Umbilical cord (tissue), 2 donors: ENCODE measurements at places on chromosomes 2 and 18.

DNA sequence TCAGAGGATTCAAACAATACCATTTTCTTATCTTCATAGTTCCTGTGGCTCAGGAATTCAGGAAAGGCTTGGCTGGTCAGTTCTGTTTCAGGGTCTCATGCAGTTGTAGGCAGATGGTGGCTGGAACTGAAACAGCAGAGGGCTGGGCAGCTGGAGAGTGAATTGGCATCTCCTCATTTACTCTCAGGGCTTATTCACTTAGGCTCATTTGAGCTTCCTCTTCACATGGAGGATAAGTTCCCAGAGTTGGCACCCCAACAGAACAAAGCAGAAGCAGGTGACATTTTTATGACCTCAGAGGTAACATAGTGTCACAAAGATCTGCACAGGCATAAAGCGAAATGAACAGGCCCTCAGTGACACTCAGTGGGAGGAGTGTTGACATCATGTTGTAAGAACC lies 66.1 kb downstream of the RBBP8 start:
- DNase-seq: no peak

- no peak for DNase-seq
These were observed 6.9 kb downstream of the AMER3 start for GRCh38 chr2:130762031-130762909.

GRCh38 chr2:73081181-73081671 lies 9.7 kb upstream of the SFXN5 start:
- DNase-seq: no peak

DNA sequence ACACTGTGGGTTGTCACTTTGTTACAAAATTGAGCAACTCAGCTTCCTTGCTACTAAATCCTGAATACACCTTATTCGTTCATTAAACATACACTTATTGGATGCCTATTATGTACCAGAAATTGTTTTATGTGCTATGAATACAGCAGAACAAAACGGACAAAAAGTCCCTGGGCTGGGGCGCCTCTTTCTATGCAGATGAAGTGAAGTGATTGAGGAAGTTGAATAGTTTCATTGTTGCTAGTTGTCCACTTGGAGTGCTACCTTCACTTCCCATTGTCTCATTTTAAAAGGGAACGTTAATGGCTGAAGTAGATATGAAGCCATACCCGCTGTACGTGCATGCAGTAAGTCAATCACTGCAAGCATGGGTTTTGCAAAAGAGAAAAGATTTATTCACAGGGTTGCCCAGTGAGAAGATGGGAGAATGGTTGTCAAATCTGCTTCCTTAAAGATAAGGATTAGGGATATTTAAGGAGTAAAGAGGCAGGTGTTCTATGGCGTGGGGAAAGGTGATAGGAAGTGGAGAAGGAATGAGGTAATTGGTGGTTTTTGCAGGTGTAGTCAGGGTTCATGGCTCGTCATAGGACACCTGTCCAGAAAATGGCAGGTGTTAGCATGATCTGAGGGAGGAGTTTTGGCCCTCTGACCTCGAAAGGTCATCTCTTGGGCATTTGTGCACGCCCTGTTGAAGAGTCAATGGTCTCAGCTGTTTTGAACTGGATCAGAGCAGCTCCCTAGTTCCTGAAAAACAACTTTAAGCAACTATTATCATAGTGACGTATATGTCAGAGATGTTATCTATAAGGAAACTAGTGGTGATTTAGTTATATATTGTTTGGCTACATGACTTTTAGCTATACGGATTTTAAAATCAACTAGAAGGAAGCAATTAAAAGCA lies 23.5 kb downstream of the TRPM8 start:
- no peak for DNase-seq

GRCh38 chr18:23618862-23619387 lies 32.6 kb upstream of the NPC1 start:
- DNase-seq: peak; percentile 45

GRCh38 chr2:150581717-150582472 lies 94.4 kb upstream of the RND3 start:
- DNase-seq: no peak

DNA sequence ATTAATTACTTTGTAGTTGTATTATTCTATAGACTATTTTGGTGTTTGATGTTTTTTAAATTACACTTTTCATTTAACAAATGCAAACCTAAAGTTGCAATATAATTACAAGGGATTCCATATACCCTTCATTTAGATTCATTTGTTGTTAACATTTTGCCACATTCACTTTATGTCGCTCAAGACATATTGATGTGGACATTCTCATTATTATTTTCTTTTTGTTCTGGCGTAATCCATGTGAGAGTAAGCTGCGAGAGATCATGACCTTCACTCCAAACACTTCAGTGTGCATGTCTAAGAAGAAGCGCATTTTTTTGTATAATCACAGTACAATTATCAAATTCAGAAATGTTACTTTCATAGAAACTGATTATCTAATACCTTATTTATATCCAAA lies 280.6 kb downstream of the CALCRL start:
- DNase-seq: no peak

DNA sequence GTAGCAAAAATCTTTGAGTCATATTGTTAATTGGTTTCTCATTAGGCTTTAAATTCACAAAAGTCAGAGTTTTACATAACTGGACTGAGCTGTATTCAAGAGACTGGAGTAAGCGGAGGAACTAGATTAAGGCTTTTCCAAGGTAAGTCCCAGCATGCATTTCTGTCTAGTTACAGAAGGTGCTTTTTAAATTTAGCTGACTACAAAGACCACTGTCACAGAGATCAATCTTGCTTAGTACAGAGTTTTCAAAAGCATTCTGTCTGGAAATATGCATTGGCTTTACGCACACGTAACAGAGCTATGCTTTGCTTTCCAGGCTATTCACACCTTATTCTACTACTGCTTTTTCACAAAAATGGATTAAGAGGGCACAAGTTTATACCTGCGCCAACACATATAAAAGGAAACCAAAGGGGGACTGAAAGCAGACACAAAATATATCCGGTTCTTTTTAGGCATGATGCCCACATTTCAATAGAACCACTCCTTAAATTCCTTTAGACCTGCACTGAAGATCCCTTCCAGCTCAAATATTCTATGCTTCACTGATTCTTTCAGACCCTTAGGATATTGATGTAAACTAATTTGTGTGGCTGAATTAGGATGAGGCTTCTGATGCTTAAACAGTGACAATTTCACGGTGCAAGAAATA lies 560.7 kb upstream of the CRIM1 start:
- peak; percentile 45 for DNase-seq

- no peak for DNase-seq
These were observed 1.7 kb downstream of the SCN2A start for GRCh38 chr2:165240916-165241315.

- peak; percentile 38 for DNase-seq
These were observed 177.7 kb downstream of the SEPTIN10 start for GRCh38 chr2:109435901-109436598.

DNA sequence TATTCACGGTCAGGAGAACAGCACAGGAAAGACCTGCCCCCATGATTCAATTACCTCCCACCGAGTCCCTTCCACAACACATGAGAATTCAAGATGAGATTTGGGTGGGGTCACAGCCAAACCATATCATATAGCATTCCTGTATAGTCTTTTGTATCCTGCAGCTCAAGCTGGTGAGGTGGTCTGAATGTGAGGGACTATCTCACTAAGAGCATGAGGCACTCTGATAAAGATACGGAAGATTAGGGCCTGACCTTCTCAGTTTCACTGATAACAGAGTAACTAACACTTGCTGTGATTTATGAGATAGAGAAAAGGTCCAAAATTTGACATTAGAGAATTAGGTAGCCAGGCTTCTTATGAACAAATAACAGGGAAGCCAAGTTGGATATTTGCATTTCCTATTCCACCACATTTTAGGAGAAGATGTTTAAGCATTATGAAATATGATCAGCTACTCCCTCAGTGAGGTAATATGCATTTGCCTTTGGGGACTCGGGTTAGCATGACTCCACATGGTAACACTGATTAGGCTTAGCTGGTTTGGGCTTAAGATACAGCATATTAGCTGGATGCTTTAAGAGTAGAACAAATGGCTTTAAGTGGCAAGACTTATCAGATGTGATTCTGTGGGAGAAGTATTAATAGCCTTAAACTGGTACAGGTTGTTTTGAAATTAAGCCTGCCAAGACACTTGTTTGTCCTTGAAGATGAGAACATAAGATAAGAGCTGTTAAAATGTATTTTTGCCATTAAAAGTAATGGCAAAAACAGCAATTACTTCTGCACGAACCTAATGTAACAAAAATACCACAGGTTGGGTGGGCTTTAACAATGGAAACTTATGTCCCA lies 106.9 kb upstream of the MSTN start:
- no peak for DNase-seq

- no peak for DNase-seq
These were observed 56.8 kb downstream of the TWIST2 start for GRCh38 chr2:238904716-238905115.

- no peak for DNase-seq
These were observed 8.6 kb upstream of the C2orf42 start for GRCh38 chr2:70199320-70199864.

DNA sequence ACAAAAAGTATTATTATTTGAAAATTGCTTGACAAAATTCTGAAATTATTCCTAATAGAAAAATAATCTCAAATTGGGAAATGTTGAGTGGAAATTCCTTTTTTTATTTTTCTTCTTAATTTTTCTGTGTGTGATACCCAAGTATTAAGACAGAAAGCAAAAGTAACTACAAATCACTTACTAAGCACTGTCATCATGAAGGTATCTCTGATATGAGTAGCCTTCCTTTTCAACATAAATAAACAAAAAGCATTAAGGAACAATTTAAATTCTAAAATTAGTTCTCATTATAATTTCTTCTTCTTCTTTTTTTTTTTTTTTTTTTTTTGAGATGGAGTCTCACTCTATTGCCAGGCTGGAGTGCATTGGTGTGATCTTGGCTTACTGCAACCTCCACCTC lies 174.2 kb upstream of the RBMS1 start:
- no peak for DNase-seq

DNA sequence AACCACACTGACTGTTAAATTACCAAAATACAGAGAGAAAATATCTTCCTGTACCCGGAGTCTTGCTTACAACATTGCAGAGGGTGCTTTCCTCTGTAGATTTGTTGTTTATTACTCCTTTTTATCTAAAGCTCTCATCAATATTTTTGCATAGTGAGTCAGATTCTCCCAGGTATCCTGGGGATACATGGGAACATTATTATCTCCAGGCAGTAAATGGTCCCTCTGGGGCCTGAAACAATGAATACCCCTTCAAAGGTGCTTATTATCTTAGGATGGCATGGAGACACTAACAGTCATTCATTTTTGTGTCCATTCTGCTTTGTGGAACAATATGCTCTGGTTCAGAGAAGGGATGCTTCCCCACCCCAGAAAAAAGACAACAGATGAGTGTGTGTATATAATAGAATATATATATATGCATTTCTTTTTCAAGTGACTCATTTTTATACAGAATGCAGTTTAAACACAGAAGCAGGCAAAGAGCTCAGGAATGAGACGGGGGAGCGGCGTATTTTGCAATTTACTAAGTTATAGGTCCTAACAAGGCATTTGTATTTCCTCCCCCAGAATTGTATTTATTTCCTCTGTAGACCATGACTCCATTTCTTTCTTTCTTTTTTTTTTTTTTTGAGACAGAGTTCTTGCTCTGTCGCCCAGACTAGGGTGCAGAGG lies 424.8 kb upstream of the ZEB2 start:
- no peak for DNase-seq

GRCh38 chr2:231169488-231169887 lies 28.9 kb upstream of the ARMC9 start:
- DNase-seq: peak; percentile 41

- DNase-seq: peak; percentile 57
These were observed 120.2 kb downstream of the ACAA2 start for GRCh38 chr18:49692906-49693716.

DNA sequence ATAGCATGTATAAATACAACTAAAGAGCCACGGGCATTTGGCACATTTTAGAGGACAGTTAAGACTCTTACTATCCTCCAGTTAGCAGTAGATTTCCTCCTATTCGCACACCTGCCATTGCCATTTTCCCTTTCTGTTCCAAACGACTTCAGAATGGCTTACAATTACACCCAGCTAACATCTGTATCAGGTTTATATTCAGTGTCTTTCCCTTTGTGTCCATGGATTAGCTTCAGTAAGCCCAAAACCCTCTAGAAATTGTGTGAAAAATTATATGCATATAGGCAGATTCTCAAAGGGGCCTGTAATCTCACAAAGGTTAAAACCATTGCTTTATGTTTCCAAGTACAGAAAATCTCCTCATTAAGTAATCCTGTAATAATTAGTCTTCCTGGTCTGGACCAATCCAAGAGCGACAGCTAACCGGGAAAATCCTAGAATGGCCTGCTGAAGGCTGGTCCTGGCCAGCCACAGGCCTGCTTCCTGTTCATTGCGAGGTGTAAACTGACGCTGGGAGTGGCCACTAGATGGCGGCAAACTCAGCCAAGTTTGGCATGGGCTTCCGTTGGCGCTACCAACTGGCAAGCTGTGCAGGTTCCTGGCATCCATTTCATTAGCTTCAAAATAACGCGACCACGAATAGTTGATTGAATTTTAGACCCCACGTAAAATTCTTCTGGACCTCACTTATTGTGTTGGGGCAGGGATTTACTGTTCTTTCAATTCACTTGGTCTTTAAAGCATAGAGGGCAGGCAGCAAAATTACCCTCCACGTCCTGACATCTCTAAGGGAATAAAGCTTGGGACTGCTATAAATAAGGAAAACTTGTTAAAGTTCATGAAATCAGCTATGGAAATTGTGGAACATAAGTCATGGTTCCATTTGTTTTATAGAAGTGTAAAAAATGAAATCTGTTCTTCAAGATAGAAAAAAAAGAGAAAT lies 17.1 kb downstream of the ARHGAP25 start:
- peak; percentile 91 for DNase-seq

DNA sequence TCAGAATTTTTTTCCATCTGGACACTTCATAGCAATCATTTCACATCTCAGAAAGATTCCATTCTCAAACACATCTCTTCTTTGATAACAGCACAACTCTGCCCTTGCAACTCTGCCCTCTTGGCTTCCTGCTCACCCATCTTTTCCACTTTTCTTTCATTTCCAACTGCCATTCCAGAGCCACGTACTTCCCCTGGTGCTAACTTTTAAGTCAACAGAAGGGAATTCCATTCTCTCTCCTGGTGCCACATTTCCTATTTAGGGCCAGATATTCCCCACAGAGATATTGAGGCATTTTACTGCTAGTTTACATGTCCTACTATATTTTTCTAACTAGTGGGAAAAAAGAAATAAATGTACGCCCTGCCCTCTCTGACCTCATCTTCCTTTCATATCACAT lies 590.2 kb downstream of the ARHGAP15 start:
- DNase-seq: no peak

GRCh38 chr2:202858601-202859000 lies 13.0 kb downstream of the ICA1L start:
- no peak for DNase-seq

- no peak for DNase-seq
These were observed 7.2 kb upstream of the GPC1 start for GRCh38 chr2:240428245-240428644.

GRCh38 chr18:57063601-57064103 lies 83.2 kb upstream of the BOD1L2 start:
- DNase-seq: no peak

GRCh38 chr18:50847192-50847591 lies 27.4 kb upstream of the MRO start:
- DNase-seq: no peak
